ENCODE measurements at places on chromosomes 7 and 10.

DNA sequence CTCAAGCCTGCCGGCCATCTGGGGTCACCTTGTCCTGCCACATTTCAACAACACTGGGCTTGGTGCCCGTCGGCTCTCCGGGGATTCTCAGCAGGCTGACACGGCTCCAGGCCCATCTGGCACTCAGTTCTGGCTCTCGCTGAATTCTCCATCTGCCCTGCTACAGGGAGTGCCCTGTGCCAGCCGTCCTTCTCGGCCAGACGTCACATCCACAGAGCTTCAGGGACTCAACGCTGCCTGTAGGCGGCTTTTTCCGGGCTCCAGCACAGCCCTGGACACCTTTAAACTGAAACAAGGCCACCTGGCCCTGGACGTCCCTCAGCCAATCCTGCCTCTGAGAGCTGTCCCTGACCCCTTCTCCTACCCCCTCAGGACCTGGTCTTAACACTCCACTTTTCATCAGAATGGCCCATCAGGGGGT lies 43.0 kb downstream of the TMEM130 start:
- DNase-seq = no peak

GRCh38 chr10:71694039-71694501 lies 25.5 kb downstream of the C10orf105 start:
- DNase-seq = no peak

DNA sequence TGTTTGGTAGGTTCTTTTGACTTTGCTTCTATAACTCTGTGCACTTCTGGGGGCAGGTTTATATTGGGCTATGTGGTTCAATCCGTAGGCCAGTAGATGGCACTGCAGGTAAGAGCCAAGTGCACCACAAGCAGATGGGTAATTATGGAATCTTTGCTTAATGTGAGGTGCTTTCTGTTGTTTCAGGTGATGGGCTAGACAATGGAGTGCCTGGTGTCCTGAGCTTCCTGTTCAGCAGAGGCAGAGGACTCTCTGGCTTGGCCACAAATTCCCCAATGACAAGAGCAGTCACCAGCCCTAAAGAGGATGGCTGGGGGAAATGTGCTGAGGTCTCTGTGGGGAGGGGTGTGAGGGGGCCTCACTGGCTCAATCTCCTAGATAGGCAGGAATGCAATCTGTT lies 455.0 kb downstream of the CCSER2 start:
- DNase-seq = no peak

DNA sequence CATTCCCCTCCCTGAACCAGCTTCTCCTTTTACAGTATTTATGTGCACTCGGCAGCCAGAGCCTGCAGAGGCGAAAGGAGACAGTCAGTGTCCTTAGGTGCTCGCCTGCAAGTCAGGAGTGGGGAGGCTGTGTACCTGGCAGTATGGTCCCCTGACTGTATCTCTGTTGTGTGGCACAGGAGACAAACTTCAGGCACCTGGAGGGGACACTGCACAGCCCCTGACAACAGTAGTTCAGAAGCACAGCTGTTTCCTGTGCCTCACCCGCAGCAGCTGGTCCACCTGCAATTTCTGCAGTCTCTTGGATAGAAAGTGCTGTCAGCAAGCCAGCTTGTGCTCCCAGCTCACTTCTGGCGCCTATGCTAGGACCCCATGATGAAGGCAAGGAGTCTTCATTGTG lies 73.4 kb upstream of the LAMB4 start:
- DNase-seq = no peak

DNA sequence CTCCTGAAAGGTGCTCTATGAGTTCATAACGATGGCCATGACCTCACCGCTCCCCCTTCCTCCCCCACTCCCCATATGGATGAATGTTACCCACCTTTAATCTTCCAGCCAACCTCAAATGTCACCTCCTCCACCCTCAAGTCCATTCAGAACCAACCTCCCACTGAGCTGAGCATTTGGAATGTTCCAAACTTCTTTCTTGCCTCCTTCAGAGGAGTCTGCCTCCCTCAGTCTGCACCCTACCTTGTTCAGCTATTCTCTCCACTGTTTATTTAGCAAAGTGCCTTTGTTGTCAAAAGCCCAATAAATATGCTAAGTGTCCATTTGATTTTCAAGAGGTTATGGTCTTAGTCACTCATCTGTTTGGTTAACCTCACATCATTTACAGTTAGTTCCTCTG lies 22.9 kb upstream of the MTPAP start:
- no peak for DNase-seq

DNA sequence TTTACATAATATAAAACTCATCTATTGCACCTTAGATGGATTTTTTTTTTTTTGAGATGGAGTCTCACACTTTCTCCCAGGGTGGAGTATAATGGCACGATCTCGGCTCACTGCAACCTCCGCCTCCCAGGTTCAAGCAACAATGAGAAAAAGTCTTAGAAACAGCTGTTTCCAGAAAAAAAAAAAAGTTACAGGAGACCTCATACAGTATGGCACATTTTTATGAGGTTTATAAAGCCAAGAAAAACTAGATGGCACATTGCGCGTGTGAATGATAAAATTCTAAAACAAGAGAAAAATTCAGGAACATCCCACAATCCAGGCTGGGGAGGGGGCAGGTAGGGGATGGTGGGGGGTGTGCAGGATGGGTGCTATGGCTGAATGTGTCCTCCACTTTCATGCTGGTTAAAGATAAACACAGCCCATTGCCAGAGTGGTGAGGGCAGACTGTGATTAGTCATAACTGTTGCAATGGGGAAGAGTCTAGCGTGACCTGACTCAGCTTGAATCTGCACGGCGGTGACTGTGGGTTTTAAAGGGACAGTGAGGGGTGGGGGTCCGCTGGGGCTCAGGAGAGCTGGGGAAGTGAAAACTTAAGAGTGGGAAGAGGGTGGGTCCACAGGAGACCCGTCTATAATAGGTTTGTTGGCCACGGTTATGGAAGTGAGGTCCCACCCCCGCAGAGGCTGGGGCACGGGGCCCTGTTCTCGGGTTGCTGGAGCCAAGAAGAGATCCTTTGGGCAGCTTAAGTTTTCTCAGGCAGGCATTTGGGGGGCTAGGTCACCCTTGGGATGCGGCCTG lies 11.9 kb upstream of the LRRC27 start:
- DNase-seq = peak; percentile 70

DNA sequence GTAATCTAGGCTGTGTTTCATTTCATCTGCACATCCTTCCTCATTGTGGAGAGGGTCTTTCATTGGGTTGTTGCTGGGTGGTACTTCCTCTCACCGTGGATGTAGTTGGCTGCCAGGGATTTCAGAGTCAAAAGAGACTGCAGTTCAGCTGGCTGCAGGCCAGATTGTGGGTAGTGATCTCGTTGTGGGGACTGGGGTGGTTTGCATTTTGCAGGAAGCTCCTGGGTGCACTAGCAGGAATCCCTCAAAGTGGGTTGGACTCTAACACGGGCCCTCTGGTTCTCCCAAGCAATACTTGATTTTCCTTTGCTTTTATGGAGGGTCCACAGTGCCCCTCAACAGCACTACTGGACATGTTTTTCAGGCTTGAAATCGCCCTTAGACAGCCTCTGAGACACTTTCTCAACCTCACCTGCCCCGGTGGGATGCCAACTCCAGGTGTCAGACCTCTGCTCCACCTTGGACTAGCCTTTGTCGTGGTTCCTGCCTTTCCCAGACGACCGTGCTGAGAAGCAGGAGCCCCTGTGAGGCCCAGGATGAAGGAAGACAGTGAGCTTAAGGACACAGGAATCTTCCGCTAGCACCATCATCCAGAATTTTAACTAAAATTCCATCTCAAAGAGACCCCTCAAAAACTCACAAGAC lies 23.9 kb upstream of the ZNF273 start:
- no peak for DNase-seq

DNA sequence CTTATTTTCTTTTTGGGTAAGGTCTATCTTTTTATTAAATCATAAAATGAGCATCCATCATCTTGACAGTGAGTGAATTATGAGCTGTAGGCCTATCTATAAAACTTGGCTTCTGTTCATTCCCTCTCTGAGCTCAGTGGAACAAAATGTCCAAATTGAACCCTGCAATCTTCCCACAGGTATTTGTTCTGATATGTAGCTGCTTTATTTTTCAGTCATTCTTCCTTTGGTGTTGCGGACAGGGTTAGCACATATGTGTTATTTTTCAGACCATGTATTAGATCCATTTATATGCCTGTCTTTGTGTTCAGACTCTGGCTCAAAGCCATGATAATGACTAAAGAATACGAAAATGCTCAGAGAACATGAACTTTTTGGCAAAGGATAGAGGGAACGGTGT lies 201.6 kb upstream of the KIAA1217 start:
- no peak for DNase-seq

Data from amniotic stem cell (primary cell).